Activated effector memory CD4-positive, alpha-beta T cell treated with anti-CD3 and anti-CD28 coated beads, Interleukin-2, amount 50 U/mL, for 16 hours (primary cell): ENCODE measurements at places on chromosomes 1 and 21.

DNA sequence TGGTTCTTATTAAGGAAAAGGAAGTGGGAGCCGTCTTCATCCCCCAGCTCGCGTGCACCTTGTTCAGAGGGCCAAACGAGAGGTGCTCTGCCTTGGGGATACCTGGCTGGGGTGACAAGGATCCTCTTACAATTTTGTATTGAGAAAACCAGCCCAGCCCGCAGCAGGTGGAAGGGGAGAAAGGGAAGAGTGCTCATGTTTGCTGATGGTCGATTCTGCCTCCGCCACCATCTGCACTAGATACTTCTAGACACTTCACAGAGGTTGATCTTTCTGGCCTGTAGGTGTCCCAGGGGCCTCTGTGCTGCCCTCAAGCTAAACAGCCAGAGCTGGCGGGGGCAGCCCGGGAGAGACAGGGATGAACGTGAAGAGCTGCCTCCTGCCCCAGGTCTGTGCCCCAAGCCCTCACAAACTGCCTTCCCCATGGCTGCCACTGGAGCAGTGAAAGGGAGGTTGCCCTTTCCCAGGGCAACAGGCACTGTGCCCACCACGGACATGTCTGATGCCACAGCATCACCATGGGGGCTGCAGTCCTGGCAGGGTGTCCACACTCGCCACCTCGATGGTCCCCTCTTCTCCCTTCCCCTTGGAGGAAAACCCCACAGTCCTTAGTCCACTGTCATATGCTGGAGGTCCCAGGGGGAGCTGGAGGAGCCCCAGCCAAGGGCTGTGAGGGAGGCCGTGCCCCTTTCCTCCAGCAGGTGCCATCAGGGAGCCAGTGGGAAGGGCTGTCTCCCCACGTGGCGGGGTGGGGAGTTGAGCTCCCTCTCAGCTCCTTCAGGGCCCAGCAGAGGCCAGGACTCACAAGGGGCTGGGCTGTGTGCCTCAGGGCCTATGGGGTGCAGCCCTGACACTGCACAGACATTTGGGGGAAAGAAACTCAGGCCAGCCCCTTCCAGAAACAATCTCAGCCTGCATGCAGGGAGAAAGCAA, 8.1 kb downstream of the ADPRS start:
- DNase-seq: no peak

GRCh38 chr21:40681164-40681859, 165.6 kb downstream of the DSCAM start:
- no peak for DNase-seq

DNA sequence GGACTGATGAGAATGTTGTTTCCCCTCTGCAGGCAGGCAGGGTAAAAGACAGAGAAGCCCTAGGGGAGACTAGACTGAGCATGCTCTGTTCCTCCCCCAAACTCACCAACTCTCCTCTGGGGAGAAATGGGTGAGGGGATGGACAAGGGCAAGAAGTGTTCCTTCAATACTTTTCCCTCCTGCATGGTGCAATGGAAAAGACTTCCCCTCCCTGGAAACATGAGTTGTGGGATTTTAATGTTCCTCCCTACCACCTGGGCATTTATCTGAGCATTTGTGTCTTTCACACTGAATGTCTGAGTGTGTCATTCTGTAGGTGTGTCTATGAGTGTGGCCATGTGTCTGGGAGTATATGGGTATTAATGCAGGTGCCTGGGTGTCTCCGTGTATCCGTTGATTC, 275.7 kb downstream of the C1orf94 start:
- no peak for DNase-seq

GRCh38 chr1:23827717-23828116, 2.5 kb upstream of the HMGCL start:
- no peak for DNase-seq

GRCh38 chr1:54359393-54360162, 46.6 kb downstream of the SSBP3 start:
- no peak for DNase-seq

- no peak for DNase-seq
Measured at GRCh38 chr1:213650603-213651002, 337.2 kb upstream of the PROX1 start.

DNA sequence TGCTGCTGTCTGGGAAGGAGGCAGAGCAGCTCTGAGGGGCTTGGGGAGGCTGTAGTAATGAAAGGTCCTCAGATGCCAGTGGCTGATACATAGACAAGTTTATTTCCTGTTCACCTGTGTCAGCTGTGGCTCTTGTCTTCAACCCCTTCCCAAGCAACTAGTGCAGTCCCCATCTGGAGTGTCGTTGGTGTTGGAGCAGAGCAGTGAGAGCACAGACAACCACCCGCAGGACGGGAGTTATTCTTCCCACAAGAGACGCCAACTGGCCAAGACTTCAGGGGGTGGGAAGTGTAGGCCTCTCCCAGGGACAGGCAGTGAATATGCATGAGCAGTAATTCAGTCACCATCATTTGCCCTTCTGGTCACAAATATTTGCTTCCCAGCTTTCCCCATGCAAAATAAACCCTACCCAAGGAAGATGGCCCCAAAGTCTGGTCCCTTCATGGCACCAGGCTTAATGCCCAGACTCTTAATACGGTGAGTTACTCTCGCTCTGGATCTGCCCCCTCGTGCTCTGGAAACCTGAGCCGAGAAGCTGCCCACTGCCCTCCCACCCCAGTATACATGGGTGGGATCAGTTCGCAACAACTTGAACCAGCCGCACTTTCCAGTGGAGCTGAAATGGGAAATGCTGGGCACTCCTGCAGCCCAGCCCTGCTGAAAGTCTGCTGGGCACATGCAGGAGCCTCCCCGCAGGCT, 153.5 kb upstream of the COL6A1 start:
- DNase-seq: no peak

GRCh38 chr1:4033129-4033676, 133.1 kb upstream of the C1orf174 start:
- peak; percentile 41 for DNase-seq

GRCh38 chr1:53678507-53678906, 60.5 kb downstream of the GLIS1 start:
- DNase-seq: no peak

- DNase-seq: no peak
Measured at GRCh38 chr1:23217421-23218115, at the start of gene HTR1D. HTR1D (minus strand) TSS chr1:23217502; CDS start chr1:23194219, 23,283 bp downstream.

GRCh38 chr1:6612641-6613360, 730 bp upstream of the PHF13 start:
- no peak for DNase-seq

- no peak for DNase-seq
Measured at GRCh38 chr21:40402884-40403582, 443.9 kb downstream of the DSCAM start.

- DNase-seq: no peak
Measured at GRCh38 chr21:33273044-33273443, 6.9 kb downstream of the IL10RB start.

DNA sequence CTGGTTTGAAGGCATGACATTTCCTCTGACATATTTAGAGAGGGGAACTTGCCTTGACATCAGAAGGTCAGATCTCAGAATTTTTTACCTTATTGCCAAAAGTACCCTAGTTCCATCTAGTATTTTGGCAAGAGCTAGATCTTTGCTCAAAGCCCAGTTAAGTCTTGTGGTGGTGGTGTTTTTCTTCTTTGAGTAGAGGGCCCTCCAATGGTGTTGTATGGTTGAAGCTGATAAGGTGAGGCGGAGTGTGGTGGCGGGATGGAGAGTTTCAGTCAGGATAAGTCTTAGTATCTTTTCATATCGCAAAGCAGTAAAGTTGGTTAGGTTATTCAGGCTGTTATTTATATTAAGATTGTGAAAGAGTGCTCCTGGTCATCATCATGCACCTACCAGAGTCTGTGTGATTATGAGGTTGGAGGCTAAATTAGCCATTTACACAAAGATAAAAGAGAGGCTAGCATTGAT, 20.1 kb upstream of the MACF1 start:
- DNase-seq: no peak
